ENCODE measurements at places on chromosomes 11 and 22.

DNA sequence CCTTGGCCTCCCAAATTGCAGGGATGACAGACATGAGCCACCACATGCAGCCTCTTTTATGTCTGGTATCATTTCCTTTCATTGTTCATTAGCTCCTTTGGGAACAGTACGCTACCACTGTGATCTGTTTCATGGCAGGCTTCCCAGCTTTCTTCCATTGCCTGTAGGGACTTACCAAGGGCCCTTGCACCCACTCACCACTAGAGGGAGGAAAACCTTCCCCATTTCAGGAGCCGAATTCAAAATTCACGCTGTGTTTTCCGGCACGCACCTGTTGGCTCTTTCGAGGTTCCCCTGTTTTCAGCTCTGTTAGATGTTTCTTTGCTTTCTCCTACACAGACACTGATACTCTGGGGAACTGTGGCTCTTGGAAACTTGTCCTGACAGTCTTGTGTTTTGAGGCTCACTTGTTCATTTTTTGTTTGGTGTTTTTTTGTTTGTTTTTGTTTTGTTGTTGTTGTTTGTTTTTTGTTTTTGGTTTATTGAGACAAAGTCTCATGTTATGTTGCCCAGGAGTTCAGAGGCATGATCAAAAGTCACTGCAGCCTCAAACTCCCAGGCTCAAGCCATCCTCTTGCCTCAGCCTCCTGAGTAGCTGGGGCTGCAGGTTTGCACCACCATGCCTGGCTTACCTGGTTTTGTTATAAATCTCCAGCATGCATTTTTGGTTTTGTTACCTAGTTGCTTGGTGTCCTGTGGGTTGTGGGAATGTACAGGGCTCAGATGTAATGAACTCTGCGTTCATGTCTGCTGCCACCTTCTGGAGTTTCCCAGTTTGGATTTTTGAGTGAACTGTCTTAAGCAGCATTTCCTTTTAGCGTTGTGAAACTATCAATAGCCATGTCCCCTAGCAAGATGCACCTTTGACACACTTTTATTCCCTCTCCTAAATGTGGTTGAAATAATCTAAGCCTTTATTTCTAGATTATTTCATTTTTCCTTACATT, 2.3 kb downstream of the KRTAP5-11 start:
- ATAC-seq, result no peak

DNA sequence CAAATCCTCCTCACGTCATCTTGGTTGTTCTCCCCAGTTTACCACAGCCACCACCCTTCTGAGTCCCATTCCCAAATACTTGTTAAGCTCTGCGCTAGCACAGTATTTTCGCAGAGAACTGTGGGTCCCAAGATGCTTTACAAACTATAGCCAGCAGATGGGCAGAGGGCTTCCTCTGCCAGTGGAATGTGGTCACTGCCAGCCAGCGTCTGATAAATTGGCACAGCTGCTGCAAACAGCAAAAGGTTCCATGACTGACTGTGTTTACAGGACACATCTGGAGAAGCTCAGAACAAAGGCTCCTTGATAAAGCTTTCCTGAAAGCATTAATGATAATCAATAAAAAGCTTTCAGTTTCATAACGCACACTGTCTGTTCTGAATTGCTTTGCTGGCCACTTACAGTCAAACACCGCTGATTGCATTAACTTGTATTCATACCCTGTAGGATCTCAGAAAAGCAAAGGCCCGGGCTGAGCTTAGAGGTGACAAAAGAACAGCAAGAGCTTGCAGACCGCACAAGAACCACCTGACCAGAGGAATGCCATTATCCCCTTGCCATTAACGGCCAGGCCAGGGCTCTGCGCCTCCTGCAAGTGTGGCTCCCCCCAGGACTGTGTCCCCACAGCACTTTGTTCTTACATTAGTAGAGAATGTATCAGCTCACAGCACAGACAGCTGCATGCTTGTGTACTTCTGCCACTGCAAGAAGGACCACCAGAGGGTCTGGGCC, 120.6 kb downstream of the MICAL3 start:
- ATAC-seq, result no peak

DNA sequence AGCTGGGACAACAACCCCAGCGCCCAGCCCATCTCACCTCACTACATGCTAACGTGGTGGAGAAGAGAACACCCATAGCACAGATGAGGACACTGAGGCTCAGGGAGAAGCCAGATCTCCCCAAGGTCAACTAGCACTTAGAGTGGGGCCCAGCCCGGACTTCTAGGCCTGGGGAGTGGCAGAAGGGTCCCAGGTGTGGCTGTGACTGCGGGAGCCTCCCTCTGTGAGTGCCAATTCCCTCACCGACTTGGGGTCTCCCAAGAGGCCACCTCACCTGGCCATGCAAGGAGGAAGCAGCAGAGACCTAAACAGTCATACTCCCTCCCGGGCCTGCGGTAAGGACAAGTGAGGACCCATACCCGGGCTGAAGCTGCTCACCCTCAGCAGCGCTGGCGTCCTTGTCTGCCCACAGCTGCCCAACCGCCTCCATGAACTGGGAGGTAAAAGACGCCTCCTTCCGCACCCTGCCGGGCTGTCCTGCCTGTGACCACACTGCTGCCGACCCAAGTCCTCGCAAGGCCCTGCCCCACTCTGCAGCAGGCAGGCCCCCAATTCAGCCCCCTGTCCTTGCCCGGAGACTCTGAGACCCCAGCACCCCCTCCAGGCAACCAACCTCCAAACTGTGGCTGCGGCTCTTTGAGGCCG, 93.2 kb upstream of the RTL6 start:
- ATAC-seq, result no peak

DNA sequence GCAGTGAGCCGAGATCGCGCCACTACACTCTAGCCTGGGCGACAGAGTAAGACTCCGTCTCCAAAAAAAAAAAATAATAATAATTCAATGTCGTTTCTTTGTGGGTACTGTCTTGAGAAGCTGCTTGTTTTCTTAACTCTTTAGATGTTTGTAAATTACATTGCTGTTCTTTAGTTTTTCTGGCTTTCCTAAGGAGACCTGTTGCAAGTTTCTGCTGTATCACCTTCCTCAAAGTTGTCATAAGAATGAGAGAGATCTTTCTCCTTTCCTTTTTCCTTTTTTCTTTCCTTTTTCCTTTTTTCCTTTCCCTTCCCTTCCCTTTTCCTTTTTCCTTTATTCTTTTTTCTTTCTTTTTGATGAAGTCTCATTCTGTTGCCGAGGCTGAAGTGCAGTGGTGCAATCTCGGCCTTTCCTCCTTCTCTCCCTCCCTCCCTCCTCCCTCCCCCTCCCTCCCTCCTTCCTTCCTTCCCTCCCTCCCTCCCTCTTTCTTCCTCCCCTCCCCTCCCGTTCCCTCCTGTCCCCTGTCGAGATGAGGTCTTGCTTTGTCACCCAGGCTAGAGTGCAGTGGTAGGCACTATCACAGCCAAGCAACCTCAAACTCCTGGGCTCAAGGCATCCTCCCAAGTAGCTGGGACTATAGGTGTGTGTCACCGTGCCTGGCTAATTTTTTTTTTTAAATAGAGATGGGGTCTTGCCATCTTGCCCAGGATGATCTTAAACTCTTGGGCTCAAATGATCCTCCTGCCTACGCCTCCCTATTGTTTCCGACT, 15.3 kb downstream of the HIPK3 start:
- ATAC-seq, result no peak

- ATAC-seq, result no peak
These were observed 77.5 kb downstream of the BLID start for GRCh38 chr11:122038543-122038942.

DNA sequence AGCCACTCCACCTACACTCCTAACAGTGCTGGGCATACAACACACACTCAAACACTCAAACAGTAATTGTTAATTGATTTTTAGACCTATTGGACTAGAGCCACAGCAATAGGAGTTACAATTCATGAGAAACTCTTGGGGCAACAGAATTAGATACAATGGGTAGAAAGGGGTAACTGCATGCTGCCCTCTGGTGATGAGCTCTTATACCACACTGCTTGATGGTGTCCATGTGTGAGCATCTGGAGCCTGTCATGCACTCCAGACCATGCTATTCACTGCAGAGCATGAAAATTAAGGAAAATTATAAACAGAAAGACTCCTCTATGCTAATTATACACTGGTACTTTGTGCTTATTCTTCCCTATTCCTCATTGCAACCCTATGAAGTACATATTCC, 975.5 kb upstream of the CCDC90B start:
- ATAC-seq, result no peak

DNA sequence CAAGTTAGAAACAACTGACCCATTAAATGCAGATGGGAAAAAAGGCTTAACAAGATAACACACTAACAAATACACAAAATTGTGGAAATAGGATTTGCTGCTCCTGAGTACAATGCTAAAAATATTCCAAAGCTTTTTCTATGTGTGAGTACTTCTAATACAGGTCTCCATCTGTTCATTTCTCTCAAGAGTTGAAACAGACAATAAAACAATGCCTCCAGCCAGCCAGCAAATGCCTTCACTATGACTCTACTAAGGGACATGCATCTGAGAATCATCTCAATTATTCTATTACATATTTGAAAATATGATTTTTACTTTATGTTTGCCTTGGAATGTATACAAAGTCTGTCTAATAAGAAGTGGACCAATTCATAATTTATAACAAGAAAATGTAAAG, 119.0 kb downstream of the CADM1 start:
- no peak for ATAC-seq

DNA sequence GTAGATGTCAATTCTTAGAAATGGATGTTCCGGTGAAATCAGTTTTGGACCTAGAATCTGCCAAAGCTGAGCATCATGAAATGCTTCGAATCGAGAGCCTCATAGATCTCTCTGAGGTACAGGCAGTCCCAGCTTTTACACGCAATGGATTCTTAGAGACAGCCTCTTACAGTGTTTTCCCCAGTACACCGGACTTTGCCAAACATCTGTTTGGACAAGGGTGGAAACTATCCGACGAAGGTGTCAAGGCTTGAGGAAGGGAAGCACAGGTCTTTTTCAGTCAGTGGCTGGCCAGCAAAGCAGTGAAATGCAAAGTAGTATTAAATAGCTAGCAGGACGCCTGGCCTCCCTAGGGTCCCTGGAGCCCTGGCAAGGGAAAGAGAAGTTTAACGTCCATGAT, 4.9 kb downstream of the GRK3 start:
- no peak for ATAC-seq

- no peak for ATAC-seq
These were observed 172.6 kb upstream of the LUZP2 start for GRCh38 chr11:24324211-24324610.

- no peak for ATAC-seq
These were observed 1.5 kb downstream of the MISFA start for GRCh38 chr11:18600915-18601569.

- ATAC-seq, result no peak
These were observed 31.6 kb downstream of the BRSK2 start for GRCh38 chr11:1421291-1421690.

- ATAC-seq, result no peak
These were observed 244.9 kb upstream of the BLID start for GRCh38 chr11:122360875-122361274.

GRCh38 chr11:86889001-86889341, 66.2 kb downstream of the FZD4 start:
- no peak for ATAC-seq

DNA sequence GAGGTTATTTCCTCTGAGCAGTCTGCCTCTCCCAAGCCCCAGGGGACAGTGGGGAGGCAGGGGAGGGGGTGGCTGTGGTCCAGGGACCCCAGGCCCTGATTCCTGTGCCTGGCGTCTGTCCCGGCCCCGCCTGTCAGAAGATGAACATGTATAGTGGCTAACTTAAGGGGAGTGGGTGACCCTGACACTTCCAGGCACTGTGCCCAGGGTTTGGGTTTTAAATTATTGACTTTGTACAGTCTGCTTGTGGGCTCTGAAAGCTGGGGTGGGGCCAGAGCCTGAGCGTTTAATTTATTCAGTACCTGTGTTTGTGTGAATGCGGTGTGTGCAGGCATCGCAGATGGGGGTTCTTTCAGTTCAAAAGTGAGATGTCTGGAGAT, 3.1 kb downstream of the PIM3 start:
- no peak for ATAC-seq

DNA sequence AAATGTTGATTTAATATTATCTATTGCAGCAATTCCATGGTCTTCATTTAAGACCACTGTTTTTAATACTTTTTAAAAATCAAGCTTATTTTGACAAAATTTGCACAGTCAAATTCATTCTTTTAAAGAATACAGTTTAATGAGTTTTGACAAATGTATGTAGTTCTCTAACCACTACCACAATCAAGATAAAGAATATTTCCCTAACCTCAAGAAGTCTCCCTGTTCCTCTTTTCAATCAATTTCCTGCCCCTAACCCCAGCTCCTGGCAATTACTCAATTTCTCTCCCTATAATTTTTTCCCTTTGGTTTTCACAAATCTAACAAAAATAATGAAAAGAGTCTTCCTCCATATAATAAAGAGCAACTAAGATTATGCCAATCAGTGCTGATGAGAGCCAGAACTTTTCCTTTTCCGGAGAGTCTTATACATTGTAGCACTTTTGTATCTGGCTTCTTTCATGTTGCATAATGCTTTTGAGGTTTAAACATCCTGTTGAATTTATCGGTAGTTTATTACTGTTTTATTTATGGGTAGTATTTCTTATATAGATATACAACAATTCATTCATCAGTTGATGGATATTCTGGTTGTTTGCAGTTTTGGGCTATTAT, 231.7 kb downstream of the AASDHPPT start:
- no peak for ATAC-seq

DNA sequence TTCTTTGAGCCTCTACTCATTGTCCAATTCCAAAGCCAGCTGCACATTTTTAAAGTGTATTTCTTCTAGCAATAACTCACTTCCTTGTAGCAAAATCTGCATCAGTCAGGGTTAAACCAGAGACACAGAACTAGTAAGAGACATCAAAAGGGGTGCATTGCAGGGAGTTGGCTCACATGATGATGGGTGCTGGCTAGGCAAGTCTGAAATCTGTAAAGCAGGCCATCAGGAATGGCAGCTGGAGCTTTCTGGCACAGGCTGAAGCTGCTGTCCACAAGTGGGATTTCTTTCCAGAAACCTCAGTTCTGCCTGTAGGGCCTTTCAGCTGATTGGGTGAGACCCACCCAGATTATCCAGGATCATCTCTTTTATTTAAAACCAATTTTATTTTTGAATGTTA, 698.1 kb downstream of the NTM start:
- no peak for ATAC-seq

GRCh38 chr11:129766898-129767604, 48.6 kb upstream of the TMEM45B start:
- no peak for ATAC-seq

- no peak for ATAC-seq
These were observed 19.2 kb downstream of the NECTIN1 start for GRCh38 chr11:119709638-119710346.

DNA sequence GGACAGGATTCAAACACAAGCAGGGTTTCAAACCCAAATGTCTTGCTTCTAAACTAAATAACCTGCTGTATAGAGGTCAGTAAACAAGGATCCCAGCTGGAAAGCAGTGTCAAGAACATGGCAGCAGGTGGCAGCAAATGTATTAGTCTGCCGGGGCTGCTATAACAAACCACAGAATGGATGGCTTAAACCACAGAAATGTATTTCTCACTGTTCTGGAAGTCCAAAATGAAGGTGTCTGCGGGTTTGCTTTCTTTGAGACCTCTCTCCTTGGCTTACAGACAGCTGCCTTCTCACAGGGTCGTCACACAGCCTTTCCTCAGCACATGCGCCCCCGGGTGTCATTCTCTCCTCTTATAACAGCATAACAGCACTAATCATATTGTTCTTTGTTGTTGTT, 65.1 kb upstream of the LRRC55 start:
- ATAC-seq, result no peak
